ENCODE measurements at places on chromosomes 13 and 19. TPM values are rescaled to one million over a fixed set of nuclear protein-coding genes. Genes with fewer than 3 reads are reported as not detected.

C19orf67 gene
- total RNA-seq = not detected

NLRP9 gene
- not detected for total RNA-seq

PRR19 gene
- total RNA-seq = 5.0 TPM

COL5A3 gene
- 3.6 TPM for total RNA-seq

ZNF132 gene
- 0.10 TPM for total RNA-seq

SRRM5 gene
- 0.84 TPM for total RNA-seq

ZNF415 gene
- total RNA-seq = not detected

MBD3L3 gene
- total RNA-seq = not detected

LENG9 gene
- total RNA-seq = 6.8 TPM

KLK7 gene
- not detected for total RNA-seq

BAX gene
- total RNA-seq = 365 TPM

CCDC9 gene
- 23.5 TPM for total RNA-seq

EPS8L1 gene
- total RNA-seq = 5.7 TPM

BLVRB gene
- 311 TPM for total RNA-seq

CABP5 gene
- total RNA-seq = not detected

PALM3 gene
- total RNA-seq = 1.7 TPM

All from A549 treated with RU486 at 1 μM for 4 hours (cell line).